ENCODE measurements at places on chromosomes 11 and 22.

GRCh38 chr11:19646308-19646707, 66.3 kb upstream of the NAV2 start:
- DNase-seq, result no peak

- no peak for DNase-seq
Measured at GRCh38 chr11:64620381-64620971, 29.5 kb downstream of the SLC22A12 start.

DNA sequence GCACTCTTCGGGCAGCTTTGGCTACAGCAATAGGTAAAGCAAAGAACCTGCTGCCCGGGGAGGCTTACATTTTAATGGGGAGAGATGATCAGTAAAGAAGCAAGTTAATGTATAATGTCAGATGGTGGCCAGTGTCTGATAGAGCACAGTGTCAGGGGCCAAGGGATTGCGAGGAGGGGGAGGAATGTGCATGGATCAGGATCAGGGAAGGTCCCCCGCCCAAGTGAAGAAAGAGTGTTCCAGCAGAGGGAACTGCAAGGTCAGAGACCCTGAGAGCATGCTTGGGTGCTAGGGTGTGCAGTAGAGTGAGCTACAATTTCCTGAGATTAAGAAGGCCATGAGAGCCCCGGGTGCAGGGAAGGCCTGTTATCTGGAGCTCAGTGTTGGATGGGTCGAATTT, 39.7 kb downstream of the TIMP3 start:
- no peak for DNase-seq

DNA sequence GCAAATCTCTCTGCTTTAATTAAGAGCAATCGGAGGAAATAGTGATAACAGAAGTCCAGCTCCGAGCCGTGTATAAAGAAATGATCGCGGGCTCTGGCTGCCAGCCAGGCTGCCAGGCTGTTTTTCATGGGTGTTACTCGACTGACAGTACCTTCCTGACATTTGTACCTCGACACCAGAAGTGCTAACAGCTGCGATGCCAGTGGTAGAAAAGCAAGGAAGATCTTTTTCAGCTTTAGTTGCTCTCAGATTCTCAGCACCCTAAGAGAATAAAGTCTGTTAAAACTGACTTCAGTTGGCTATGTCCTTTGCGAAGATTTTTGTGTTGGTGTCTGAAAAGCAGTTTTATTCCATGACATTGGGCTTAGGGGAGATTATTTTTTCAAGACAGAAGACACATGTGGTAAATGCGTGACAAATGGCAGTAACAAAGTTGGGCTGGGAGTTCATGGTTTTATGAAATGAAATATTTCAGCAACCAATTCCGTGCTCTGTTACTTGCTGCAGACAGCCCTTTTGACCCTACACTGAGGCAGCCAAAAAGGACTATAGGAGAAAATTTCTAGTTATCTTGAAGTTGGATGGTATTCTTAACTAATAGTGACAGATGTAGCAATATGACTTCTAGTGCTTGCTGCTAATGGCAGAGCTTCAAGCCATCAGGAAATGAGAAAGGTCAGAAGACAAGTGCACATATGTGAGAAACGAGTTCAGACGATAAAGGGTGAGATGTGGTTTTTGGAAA, 296.2 kb downstream of the CNTN5 start:
- no peak for DNase-seq

GRCh38 chr11:73597336-73597955, 466 bp downstream of the FAM168A start:
- DNase-seq, result no peak

DNA sequence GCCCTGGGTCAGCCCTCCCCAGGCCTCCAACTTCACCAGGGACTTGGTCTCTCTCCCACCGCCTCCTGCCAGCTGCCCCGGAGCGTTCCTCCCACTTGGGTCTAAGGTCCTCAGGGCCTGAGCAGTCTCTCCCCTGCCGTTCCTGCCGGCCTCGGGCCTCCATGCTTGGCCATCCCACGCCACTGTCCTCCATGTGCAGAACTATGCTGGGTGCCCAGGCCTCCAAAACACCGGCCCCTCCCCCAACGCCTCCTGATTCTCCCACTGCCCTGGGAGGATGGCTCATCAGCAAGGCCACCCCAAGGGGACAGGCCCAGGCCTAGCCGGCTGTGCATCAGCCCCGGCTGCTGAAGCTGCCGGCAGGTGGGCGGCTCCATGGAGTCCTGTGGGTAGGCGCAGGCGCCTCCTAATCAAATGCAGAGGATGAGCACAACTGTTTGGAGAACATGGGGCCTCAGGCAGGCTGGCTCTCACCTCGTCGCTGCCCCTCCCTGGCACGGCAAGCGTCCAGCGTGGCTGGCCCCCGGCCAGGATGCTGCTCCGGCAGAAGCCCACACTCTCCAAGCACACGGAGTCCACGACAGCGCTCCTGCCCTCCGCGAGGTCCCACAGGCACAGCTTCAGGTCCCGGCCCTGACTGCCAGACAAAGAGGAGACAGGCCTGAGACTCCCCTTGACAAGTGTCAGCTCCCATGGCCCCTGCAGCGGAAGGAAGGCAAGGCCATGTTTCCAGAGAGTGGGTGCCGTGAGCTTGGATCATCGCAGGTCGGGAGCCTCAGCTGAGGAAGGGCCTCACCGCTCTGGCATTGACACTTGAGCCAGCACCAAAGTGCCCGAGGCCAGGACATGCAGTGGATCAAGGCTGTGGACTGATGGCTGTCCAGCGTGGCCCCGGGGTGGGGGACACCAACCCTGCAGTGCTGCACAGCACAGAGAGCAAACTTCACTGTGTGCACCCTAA, 42.6 kb downstream of the GNB1L start:
- DNase-seq, result no peak

DNA sequence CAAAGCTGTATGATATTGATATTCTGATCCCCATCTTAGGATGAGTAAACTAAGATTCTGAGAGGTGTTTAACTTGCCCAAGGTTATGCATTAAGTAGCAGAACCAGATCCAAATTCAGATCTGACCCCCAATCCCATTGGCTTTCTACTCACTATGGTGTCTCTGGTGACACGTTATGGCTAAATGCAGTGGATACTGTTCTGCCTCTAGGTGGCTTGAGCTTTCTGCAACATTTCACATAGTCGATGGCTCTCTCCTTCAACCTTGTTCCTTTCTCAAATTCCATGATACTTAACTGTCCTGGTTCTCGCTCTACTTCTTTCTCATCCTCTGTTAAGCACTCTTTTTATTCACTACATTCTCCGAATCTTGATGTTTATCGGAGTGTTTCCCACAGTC, 9.4 kb downstream of the C11orf97 start:
- peak; percentile 40 for DNase-seq

DNA sequence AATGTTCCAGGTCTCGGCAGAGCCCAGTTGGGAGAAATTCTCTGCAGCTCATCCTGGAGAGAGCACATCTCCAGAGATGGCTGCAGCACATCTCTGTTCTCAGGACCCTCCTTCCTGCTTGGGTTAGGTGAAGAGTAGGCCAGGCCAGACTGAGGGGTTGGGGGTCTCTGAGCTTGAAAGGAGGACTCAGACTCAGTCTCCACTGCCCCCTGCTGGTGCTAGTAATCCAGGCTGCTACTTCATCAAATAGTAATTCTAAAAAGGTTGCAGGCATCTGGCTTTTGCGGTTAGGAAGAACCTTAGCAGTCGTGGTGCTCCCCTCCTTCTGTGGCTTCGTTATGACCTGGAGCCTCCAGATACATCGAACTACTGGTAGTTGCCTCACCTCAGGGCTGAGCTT, 9.7 kb downstream of the TUB start:
- DNase-seq, result peak; percentile 58

DNA sequence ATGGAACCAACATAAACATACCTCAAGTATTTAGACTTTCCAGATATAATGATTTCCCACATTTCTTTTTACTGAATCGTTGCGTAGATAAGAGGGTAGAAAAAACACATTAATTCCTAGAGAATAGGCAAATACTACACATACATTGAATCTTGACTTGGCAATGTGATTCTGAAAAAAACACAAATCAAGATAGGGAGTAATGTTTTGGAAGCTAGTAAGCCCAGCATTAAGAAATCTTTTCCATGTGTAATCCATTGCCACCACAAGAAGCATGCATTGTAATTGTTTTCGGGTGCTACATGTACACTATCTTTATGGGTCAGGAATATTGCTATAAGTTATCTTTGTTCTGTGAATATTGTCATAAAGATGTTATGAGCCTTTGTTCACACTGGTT, 269.8 kb upstream of the PDGFD start:
- no peak for DNase-seq

DNA sequence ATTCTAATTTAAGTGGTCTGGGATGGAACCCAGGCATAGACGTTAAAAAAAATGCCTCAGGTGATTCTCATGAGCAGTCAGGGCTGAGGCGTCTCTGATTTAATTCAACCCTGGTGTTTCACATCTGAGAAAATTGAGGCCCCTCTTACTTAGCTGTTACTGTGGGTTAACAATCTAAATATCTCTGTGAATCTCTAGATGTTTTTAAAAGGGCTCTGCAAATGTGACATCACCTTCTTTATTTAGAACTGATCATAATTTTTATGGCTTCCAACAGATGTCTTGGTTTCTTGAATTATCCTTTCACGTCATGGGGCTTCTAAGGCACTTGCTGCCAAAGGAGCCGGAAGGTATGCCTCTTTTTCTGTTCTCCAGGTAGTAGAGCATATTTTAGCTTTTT, 76.1 kb upstream of the LIN7C start:
- no peak for DNase-seq

DNA sequence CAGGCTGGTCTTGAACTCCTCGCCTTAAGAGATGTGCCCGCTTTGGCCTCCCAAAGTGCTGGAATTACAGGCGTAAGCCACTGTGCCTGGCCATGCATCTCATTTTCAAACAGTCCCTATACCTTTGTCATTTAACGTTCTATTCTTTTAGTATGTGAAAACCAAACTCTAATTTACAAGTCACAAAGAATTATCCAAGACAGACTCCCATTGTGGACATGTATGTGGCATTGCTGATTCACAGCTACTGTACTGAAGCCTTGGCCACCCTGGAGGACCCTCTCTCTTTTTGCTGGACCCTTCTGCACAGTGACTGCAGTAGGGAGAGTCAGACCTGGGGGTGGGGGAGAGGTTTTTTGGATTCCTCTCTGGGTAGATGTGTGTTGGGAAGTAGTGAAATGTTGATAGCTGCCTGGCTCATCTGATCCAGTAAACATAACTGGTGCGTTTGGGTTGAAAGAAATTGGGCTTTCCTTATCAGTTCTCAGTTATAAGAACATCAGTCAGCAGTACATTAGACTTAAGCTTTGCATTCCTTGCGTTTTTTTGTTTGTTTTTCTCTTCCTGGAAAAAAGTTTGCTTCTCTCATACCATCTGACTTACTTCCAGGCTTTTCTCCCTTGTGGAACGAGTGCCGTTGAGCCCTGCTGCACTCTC, 65.9 kb downstream of the MED15 start:
- no peak for DNase-seq

GRCh38 chr11:117641008-117641915, 155.8 kb downstream of the DSCAML1 start:
- no peak for DNase-seq

DNA sequence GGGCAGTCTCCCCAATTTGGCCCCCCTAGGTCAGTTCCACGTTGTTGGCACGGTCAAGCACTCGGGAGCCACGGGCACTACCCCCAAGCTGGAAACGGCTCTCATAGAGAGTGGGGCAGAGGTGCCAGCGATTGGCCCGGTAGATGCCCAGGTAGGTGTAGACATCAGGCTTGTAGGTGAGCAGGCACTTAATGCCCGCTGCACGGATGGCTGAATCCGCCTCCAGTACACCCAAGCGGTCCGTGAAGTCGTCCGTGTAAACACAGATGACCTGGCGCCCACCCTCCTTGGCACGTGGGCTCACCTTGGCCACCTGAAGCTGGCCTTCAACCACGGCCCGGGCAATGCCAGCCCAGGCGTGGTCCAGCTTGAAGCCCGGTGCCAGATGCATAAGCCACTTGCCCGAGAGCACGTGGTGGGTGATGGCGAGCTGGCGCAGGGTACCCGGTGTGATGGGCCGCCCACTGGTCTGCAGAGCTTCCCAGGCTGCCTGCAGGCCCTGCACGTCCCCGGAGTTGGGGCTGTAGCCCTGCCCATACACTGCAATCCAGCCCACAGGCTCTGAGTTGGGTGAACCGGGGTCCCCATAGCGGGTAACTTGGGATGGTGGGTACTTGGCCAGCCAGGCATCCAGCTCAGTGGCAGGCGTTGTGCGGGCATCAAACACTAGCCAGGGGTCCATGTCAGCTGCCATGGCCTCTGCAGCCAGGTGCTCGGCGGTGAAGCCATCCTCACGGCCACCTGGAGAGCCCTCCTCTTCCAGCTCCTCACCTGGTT, 1.2 kb downstream of the C11orf68 start:
- DNase-seq, result no peak

DNA sequence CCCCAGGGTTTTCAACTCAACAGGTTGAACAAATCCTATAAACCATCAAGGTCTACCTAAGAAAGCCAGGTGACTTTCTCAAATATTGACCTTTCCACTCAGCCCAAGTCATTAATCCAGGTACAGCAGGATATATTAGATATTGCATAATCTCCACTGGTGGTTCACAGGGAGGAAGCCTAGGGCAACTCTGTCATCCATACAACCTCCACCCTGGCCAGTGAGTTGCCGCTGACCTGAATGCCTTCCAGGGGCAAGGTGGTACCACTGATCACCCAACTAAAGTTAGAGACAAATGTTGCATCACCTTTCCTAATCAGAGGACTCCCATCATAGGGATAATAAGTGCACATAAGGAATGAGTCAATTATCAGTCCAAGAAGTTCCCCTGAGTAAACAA, 22.9 kb downstream of the GUCD1 start:
- no peak for DNase-seq

DNA sequence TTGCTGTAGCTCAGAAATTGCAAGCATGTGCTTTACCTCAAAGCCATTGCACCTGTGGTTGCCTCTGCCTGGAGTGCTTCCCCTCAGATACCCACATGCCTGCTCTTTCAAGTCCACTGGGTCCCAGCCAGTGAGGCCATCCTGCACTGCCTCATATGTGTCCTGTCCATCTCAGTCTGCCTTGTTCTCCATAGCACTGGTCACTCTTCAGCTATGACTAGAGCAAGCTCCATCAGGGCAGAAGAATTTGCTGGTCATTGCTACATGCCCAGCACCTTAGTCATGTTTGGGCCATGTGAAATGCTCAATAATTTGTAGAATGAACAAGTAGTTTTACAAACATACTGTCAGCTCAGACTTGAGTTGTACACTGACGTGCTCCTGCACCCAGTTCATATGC, 64.4 kb upstream of the HORMAD2 start:
- DNase-seq, result no peak

DNA sequence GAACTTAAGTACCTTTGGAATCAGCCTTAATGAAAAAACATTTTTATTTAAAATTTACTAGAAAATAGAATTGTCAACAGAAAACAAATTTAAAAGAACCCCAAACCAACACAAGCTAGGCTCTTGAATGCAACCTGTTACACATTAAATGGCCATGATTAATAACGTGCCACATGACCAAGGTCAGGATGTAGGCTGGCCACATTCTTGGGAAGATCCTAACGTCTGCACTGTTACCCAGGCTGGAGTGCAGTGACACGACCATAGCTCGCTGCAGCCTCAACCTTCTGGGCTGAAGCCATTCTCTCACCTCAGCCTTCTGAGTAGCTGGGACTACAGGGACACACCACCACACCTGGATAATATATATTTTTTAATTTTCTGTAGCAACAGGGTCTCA, 126.4 kb upstream of the APOA1 start:
- no peak for DNase-seq
